ENCODE measurements at places on chromosomes 6 and 20.

DNA sequence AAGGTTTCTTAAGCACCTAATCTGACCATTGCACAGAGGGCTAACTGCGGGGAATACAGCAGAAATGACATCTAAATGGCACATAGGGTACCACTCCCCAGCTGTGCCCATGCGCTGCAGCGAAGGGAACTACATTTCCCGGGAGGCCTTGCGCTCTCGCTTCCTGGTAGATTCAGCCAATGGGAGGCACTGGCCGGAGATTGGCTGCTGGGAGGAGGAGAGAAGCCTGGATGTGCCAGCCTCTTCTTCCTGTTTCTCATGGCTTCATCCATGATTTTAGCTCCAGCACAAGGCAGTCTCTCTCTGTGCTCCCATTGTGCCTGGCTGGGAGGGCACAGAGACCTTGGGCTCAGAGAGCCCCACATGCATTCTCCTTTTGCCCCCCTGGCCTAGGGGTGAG lies 101.7 kb upstream of the FOXA2 start:
- DNase-seq, result peak; percentile 83

GRCh38 chr6:36605560-36606391 lies 11.6 kb downstream of the SRSF3 start:
- DNase-seq, result peak; percentile 67

GRCh38 chr6:34205466-34205865 lies 31.2 kb upstream of the HMGA1 start:
- DNase-seq, result no peak

DNA sequence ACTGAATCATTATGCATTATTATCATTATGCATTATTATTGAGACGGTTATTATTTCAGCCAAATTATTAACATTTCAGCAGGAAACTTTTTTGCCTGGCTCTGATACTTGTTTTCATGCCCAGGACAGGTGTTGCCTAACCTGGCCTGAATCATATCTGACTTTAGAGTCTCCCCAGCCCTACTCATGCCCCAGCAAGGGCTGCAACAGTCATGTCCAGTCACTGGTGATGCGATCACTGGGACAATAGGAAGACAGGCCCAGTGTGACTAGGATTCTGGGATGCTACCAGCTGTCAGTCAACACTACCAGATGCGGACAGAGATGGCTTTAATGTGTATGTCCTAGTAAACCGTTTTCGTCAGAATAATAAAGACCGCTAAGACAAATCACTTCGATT lies 285.0 kb downstream of the KHDC1L start:
- no peak for DNase-seq

GRCh38 chr20:62486484-62486883 lies 10.7 kb upstream of the GATA5 start:
- DNase-seq, result no peak

DNA sequence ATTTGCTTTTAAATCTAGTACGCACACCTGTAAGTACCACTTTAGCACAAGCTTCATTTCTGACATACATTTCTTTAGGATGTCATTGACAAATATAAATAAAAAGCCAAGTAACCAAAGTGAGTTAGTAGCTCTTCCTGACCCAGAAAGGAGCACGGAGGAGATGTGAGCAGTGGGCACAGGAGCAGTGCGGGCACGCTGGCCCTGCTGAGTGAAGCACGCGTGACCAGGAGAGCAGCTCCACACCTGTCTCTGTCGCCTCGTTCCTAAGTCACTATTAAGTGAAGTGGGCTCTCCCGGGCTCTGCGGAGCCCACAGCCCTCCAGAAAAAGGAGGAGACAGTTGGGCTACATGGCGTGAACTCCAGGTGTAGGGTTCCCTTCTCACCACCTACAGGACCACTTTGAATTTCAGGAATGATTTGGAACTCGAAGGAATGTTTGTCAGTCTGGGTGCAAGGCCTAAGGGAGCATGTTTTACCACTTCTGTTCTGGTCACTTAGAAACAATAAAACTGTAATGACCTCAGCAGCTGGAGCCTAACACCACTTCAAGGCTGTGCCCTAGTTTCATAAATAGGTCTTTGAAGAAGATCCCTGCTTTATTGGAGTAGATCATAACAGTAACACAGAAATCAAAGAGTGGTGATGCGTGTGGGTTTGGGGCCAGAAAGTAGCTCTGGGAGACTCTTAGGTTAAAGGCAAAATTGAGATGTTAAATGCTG lies 95.9 kb downstream of the FAM120B start:
- DNase-seq, result no peak

GRCh38 chr20:22491194-22491505 lies 93.2 kb downstream of the FOXA2 start:
- no peak for DNase-seq
